Daoy (cell line): ENCODE measurements at places on chromosomes 1 and 21.
A peak's percentile ranks its signal among the peaks of the same experiment; 100 is the strongest.

DNA sequence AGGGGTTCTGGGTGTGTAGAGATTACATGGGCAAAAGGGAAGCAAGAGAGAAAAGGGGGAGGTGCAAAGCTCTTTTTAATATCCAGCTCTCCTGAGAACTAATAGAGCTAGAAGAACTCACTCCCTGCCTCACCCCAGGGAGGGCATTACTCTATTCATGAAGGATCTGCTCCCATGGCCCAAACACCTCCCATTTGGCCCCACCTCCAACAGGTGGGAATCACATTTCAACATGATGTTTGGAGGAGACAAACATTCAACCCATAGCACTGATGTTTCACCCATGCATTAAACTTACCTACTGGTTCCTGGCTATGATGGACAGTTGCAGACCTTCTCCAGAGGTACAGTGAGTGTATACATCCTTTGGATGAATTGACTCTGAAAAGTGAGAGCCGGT, 7.3 kb upstream of the JUN start:
- DNase-seq, result no peak

- DNase-seq, result no peak
Observed at GRCh38 chr1:56915960-56916359, 49.9 kb downstream of the C8B start.

DNA sequence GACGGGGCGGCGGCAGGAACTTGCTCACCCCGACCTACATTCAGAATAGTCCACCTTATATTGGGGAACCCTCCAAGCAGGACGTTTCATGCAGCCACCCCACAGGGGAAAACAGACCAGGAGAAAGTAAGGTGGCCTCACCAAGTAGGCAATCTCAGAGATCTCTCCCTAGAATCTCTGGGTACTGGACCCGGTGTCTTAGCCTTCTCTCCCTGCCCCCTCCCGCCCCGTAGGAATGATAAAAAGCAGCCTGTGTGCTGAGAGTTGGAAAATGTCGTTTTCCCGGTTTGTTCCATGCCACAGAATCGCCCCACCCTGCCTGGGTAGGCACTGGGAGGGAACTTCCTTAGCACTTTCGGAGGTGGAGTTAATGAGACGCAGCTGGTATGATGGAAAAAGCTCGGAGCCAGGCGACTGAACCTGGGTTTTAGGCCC, 789 bp upstream of the PTPN14 start:
- peak; percentile 85 for DNase-seq

DNA sequence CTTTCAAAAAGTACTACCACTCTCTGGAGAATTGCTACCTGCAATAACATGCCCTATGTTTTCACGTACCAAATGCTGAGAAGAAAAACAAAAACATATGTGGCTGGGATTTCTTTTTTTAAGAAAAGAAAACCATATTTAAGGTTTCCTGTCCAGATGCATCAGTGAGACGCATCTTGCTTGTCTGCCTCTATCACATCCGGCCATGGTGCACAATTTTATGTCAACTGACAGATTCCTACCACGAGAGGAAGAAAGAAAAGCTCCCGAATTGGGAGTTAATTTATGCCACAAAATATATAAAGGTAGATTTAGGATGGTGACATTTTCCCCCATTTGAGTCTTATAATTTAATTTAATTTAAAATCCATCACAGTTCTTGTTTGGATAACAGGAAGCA, 62.3 kb upstream of the COL24A1 start:
- DNase-seq, result no peak

- DNase-seq, result no peak
Observed at GRCh38 chr1:30908316-30908695, 252 bp downstream of the SDC3 start.

- DNase-seq, result no peak
Observed at GRCh38 chr1:89407360-89407759, 43.5 kb downstream of the GBP6 start.

- no peak for DNase-seq
Observed at GRCh38 chr1:1941868-1942752, 23.0 kb upstream of the TMEM52 start.

DNA sequence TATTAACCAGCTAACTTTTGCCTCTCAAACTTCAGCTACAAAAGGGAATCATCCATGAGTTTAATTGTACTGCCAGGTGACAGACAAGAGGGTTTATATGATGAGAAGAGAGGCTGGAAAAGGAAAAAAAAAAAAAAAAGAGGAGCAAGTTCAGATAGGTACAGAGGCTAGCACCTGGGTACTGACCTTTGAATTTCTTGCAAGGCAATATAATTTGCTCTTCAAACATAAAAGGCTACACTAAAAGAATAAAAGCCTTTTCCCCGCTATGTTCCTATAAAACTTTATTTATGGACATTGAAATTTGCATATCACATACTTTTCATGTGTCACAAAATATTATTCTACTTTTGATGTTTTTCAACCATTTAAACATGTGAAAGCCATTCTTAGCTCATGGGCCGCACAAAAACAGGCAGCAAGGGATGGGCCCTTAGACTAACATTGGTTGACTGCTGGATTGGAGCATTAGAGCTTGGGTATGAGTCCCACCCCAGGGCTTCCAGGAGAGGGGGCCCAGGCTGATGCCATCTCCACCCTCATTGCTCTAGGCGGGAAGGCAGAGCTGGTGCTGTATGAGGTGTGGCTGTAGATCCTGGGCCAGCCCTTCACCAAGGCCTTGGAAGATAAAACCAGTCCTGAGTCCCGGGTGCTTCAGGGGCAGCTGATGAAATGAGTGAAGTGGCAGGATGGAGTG, 44.3 kb downstream of the ATP1B1 start:
- no peak for DNase-seq

DNA sequence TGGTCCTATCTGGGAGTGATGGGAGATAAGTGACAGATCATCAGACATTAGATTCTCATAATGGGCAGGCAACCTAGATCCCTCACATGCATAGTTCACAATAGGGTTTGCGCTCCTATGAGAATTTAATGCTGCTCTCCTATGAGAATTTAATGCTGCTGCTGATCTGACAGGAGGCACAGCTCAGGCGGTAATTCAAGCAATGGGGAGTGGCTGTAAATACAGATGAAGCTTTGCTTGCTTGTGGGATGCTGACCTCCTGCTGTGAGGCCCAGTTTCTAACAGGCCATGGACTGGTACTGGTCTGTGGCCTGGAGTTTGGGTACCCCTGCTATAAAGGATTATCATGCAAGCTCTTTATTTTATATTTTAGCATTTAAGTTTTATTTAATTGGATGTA, 72.0 kb downstream of the ZMYM4 start:
- no peak for DNase-seq

DNA sequence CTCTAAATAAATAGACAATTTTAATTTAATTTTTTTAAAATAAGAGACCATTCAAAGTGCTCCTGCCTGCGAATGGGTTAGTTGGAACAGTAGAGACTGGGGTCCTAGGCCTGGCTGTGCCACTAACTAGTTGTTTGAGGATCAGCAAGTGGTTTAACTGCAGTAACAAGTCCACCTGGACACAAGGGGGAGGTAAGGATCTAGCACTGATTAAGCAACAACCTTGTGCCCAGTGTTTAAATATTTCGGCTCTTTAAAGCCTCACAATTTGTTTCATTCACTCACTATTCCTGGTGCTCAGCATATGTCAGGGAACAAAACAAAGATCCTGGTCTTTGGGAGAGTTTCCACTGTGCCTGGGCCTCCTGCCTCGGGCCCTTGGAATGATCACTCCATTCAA, 1.6 kb upstream of the AGT start:
- DNase-seq, result no peak

GRCh38 chr1:87318056-87318650, 10.5 kb upstream of the LMO4 start:
- DNase-seq, result no peak

GRCh38 chr1:174736831-174737230, 262.9 kb upstream of the CACYBP start:
- no peak for DNase-seq

- DNase-seq, result no peak
Observed at GRCh38 chr1:174008269-174008668, 13.9 kb downstream of the RC3H1 start.

DNA sequence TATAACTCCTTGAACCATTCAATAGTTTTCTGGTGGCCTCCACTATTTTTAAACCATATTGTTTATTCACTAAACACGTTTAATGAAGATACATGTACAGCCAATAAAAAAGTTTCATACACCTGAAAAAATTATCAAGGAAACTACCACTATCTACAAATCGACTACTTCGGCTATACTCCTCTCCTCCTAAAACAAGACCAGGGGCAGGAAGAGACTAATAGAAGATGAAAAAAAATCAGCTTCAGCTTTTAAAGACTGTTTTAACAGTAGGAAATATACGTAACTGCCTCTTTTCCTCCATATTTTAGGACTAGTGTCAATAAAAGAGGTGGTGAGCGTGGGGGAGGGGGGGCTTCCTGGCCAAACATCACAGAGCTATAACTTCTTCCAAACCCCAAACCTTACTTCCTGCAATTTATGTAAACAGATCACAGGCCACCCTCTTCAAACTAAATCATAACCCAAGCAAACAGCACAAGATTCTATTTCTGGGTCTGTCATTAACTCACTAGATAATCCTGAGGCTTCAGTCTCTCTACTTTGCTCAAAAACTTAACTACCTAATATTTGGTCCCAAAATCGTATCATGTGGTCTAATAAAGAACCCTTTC, 15.1 kb downstream of the FOXJ3 start:
- peak; percentile 6 for DNase-seq

DNA sequence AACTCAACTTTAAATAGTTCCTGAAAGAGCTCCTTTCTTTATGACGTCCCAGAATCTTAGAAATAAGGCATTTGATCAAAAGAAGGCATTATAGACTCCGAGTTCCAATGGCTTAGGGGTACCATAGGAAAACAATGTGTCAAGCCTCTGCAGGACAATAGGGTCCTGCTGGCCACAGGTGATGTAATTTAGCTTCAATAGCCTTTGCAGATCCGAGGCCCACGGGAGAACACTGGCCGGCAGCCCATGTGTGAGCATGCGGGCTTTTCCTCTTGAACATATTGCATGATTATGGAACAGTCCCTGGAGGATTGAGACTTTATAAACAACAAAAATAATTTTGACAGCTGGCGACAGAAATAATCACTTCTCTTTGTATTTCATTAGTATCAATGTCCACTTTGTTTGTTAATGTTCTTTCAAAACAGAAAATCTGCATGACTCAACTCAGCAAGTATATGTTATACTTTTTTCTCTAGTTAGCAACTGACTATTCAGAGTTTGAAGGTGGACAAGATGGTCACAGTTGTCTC, 49.0 kb upstream of the NR5A2 start:
- DNase-seq, result no peak

DNA sequence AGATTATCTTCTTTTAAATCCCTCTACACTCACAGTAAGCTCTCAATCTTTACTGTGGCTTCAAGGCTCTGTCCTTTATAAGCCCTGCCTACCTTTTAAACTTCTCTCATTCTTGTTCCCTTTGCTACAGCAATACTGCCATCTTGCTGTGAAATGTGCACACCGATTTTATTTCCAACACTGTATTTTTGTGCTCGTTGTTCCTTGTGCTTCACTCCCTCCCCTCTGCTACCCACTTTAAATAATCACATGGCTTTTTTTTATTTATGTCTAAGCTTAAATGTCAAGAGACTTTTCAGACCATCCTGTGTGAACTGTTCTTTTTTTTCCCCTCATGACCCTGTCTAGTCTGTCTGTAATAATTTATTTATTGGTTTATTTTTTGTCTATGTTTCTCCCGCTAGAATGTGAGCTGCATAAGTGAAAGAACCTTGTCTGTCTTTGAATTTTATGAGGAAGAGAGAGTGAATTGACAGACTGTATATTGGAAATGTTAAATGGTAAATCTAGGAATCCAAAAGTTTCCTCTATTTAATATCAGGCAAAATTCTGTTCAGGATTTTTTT, 45.7 kb downstream of the ABCD3 start:
- DNase-seq, result peak; percentile 54

DNA sequence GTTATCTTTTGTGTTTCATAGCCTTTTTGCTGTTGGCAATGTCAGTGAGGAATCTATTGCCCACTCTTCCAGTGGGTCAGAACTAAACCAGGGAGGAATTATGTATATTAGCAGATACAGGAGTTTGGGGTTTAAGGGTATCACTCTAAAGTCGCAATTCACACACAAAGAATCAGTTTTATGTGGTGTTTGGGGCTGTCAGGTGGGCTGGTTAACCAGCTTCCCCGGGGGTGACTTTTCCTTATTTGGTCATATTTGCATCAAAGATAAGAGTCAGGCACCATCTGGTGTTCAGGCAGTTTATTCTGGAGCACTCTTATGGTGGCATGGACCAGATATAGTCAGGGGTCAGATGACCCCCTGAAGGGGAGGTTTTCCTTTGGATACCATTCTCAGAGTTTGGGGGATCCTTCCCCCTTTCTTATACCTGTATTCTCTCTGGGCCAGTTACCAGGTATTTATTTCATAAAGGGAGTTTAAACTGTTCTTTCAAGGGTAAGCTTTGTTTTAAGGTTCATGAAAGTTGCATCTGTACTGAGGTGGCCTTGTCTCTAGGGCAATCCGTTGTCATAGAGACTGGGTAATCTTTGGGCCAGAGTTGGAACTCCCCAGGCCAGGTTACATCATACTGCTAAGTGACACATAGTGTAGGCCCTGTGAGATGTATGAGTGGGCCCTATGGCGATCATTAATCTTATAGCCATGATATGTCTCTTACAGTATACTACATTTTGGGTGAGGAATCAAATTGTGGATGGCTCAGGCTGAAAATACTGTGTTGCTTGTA, 148.2 kb downstream of the RWDD3 start:
- DNase-seq, result no peak

DNA sequence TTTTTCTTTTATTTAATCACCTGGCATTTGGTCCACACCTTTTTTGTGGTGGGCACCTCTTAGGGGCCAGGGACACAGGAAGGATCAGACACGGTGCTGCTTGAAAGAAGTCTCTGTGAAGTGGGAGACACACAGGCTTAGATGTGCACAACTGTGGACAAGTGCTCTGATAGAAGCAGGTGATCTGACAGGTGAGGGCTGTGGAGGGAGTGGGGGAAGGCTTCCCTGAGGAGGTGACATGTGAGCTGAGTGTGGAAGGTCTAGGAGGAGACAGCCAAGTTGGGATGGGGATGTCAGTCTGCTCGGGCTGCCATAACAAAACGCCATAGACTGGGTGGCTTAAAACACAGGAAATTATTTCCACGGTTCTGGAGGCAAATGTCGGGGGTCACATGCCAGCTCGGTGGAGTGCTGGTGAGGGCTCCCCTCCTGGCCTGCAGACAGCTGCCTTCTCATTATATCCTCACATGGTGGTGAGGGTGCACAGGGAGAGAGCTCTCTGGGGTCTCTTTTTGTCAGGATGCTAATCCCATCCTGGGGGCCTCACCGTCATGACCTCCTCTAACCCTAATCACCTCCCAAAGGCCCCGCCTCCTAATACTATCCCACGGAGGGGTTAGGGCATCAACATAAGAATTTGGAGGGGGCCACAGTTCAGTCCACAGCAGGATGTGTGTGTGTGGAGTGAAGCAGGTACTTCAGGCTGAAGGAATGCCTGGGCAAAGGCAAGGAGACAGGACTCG, 5.2 kb upstream of the KIAA1614 start:
- no peak for DNase-seq

- no peak for DNase-seq
Observed at GRCh38 chr1:32627596-32628162, 22.7 kb downstream of the ZBTB8OS start.
